Stimulated activated CD8-positive, alpha-beta memory T cell treated with anti-CD3 and anti-CD28 coated beads, Interleukin-4, amount 100 ng/mL, for 1 hour (primary cell): ENCODE measurements at places on chromosomes 6 and 20.

GRCh38 chr6:85241498-85242052 lies 208.3 kb upstream of the NT5E start:
- DNase-seq, result no peak

DNA sequence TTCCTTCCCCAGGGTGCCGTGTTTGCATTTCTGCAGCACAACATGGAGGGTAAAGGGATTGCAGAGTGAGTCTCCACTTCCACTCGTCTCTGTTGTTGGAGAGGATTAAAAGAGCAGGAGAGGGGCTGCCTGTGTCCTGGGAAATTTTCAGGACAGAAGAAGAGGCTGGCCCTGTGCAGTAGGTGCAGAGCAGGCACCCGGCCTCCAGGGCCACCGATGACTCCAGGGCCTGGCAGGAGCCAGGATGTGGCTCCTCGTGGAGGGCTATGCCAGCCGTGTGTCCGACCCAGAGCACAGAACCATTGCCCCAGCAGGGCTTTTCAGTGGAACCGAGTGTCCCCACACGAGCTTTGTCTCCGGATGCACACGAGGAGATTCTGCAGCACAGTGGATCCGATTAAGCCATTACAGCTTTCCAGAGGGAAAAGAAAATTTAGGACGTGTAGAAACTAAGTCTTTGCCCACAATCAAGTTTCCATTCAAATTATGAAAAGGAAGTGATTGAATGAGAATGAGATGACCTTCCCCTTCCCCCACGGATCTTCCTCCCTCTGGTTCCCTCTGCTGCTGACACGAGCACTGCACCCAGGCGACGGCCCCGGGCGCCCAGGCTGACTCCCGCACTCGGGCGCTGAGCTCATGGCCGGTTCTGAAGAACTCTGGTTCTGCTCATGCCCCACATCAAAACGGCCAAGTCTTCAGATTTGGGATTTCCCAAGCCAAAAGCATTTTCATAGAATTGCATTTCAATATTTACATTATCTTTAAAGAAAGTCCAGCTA lies 43.1 kb upstream of the UNC93A start:
- no peak for DNase-seq

- DNase-seq, result no peak
Observed at GRCh38 chr6:148323344-148323743, 19.3 kb upstream of the SASH1 start.

DNA sequence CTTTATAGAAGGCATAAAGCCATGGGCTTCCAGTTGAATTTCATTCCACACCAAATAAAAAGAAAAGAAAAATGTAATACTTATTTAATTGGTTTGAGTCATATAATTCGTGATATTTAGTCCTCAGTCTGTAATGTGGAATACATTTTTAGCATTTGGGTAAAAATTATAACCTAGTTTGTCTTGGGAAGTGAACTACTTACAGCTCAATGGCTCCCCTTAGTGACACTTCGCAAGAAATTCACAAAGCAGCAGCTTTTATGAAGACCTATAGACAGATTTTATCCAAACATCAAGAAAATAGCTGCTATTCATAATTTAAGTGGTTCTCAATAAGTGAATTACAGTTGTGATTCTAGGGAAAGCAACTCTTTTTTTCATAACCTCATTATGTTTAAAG lies 72.1 kb downstream of the RSPO3 start:
- no peak for DNase-seq

DNA sequence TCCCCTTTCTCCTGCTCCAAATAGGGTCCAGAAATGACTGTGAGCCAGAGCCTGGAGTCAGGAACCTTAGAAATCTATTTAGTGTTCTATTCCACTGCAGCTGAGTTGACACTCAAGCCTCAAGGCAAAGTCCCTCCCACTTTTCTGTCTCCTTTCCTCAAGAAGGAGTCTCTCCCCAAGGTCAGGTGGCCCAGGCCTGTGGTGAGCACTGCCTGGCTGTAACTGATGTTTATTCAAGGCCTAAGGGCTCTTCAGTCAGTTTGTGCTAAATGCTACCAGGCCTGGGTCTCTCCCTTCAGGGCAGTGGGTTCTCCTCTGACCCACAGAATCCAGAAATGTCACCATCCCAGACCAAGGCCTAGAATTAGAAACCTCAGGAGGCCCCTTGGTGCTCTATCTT lies 1042.9 kb upstream of the EPHA7 start:
- no peak for DNase-seq

DNA sequence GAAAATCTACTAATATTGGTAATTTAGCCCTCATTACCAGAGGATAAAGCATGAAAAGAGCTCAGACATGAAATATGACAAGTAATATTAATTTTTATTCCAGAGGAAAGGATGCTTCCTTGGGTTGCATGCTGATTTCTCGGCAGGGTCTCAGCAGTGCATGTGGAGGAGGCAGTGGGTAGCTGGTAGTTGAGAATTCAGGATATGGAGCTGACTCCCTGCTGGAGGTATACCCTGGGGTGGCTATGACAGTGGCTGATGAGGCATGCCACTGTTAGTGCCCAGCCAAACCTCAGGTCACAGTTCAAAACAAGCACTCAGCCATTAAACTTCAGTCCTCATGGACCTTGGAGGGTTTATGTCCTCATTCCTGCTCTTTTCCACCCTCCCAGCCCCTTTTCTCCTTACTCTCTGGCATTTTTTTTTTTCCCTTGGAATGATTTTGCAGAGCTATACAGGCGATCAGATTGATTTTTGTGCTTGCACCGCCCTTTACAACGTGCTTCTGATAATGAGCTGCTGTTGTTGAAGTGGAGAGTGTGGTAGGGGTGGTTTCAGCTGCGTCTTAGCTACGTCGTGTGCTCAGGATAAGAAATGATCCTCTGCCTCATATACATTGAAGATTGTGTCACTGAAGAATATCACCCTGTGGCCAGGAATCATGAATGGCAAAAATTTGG lies 761.9 kb upstream of the MMS22L start:
- no peak for DNase-seq

DNA sequence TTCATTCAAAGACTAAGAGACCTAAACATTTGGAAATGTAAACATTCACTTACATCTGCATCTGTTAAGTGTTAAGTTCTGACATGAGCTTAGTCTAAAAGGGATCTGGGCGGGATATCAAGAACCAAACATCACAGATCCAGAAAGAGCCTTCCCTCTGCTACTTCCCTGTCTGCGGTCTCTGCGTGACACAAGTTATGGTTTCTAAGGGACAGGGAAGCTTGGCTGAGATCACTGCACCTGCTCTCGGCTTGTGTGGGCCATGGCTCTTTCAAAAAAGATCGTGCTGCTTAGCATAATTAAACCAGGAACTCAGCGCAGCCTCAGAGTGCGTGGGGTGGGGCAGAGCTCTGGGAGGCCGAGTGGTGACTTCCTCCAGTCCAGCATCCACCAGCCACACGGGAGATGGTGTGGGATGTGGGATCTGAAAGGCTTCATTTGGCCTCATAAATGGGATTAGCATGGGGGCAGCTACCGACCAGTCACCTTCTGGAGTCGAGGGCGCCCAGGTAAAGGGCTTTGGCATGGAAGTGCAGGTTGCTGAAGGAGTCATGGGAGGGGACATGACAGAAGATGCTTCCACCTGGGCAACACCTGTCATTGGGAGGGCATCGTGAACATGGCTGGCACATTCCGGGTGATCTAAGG lies 16.7 kb upstream of the RAMACL start:
- no peak for DNase-seq

DNA sequence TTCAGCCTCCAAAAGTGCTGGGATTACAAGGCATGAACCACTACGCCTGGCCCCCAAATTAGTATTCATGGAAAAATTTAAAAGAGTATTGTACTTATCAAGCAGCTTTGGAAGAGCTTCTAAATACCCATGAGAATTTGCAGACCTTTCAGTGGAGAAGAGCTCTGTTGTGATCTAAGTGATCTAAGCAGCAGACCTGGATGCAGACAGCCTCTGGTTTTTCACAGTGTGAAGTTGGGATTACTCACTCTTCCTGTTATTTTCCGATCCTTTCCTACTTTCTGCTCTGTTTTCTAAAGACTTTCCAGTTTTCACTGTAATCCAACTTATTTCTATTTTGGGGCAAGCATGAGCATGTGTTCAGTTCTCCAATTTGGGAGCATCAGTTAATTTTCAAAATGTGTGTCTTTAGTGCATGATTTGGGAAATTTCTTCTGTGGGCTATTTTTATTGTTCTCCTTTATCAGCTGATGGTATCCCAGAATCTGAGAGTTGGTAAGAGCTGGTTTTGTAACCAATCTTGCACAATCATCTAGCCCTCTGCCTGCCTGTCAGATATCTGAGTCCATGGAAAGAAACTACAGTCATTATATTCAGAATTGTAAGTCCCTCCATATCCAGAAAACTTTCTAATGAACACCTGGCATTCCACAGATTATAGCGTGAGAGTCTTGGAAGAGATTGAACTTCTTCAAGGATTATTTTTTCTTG lies 207.7 kb upstream of the DTNBP1 start:
- no peak for DNase-seq

DNA sequence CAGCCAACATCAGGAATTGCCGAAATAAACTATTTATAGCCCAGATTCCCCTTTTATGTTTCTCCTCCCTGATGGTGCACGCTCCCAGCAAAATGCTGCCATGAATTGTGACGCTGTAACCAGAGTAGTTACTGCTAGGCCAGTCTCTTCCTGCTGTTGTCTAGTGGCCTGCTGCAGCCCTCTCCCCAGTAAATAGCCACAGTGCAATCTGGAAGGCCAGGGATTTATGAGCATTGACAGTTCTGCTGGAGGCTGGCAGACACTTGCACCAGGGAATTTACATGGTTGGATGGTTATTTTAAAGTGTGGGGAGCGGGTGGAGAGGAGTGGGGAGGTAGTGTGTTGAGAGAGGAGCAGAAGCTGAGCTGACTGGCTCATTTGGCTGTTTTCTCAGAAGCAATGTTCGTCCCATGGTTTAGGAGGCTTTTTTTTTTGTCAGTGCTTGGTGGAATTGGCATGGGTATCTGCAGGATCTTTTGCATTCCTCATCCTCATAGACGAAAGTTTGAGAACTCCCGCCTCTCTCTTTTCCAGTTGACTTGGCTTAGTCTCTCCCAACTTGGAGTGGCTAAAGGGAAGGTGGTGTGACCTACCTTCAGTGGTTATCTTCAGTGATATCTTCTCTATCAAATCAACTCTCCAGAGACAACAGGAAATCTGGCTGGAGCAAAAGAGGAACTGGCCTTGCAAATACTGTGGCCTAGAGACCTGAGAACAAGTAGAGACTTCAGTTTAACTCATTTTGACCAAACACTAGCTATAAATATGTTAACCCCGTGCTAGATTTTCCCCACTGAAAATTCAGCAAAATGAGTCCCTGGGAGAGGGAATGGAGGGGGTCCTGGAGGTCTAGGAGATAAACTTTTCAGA lies 99.3 kb upstream of the VSTM2L start:
- DNase-seq, result no peak

DNA sequence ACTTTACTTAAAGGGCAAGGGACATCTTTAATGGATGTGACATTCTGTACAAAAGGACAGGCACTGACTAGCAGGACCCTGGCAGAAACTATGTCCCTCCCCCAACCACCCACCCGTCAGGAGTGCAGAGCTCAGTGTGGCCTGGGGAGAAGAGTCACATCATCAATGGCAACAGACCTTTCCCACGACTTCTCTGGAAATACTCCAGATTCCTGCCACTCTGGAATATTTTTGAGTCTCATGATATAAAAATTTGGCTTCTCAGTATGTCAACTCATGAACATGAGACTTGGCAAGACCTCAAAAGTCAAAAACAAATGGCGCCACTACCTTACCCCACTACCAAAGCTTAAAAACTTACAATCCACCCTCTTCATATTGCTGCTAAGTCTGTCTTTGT lies 118.3 kb downstream of the SLC23A2 start:
- no peak for DNase-seq

DNA sequence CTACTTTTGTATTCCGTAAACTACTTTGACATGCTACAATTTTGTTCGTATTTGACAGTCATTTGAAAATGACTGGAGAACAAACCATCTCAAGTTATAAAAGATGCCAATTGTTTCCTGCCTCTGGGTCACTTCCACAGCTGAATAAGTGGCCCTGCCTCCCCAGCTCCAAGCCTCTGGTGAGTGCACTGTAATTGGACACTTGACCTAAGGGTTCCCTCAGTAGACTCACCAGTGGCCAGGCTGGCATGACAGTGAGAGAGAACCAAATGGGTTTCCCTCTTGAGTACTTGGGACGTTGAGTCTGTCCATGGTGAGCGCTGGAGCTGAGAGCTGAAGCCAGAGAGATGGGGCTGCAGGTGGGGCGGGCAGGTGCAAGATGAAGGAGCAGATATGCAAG lies 57.1 kb downstream of the SLC35D3 start:
- DNase-seq, result no peak

- no peak for DNase-seq
Observed at GRCh38 chr20:19540392-19540791, 217.7 kb upstream of the RIN2 start.

DNA sequence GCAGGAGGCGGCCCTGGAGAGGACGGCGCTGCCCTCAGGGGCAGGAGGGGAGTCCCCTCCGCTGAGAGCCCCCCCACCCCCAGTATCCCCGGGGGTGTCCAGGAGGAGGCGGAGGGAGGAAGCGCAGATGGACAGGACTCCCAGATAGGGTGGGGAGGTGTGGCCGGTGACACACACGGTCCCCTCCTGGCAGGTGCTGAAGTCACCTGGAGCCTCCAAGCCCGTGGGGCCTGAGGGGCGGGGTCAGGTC lies 1.4 kb downstream of the STMN3 start:
- no peak for DNase-seq

- no peak for DNase-seq
Observed at GRCh38 chr20:40848096-40848495, 159.1 kb upstream of the MAFB start.

GRCh38 chr6:134258849-134259306 lies 59.0 kb downstream of the SGK1 start:
- no peak for DNase-seq

- DNase-seq, result no peak
Observed at GRCh38 chr20:46400253-46400652, 6.2 kb downstream of the ELMO2 start.

- DNase-seq, result no peak
Observed at GRCh38 chr6:90401933-90402830, 105.5 kb upstream of the BACH2 start.

GRCh38 chr20:45993197-45993951 lies 15.3 kb upstream of the MMP9 start:
- DNase-seq, result no peak

GRCh38 chr6:97195117-97195516 lies 87.9 kb downstream of the MMS22L start:
- DNase-seq, result no peak

- no peak for DNase-seq
Observed at GRCh38 chr6:140844167-140844566, 1288.6 kb upstream of the GJE1 start.
